ENCODE measurements at places on chromosomes 3 and 15.
A peak's percentile ranks its signal among the peaks of the same experiment; 100 is the strongest.

DNA sequence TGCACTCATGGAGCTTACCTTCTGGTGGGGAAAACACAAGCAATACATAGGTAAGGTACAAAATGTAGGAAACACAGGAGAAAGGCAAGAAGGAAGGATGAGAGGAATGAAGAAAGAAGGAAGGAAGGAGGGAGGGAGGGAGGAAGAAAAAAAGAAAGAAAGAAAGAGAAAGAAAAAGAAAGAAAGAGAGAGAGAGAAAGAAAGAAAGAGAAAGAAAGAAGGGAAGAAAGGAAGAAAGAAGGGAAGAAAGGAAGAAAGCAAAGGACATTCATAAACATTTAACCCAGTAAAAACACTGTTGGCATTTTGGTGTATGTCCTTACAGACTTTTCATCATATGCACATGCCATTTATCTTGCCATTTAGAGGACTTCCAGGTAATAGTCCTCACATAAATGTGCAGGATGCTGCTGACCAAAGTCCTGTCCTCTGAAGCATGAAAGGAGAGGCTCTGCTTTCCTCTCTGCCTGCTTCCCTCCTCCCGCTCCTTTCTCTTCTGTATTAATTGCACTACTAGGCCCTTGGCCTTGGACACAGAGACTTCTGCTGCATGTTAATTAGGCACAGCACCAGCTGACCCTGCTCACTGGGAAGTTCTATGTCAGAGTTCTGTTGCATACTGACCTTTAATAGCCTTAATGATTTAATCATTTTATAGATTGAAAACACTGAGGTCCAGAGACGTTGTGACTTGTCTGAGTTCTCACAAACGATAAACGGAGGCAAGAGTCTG is 29.7 kb upstream of the NDUFB4 start:
- peak; percentile 50 for DNase-seq

DNA sequence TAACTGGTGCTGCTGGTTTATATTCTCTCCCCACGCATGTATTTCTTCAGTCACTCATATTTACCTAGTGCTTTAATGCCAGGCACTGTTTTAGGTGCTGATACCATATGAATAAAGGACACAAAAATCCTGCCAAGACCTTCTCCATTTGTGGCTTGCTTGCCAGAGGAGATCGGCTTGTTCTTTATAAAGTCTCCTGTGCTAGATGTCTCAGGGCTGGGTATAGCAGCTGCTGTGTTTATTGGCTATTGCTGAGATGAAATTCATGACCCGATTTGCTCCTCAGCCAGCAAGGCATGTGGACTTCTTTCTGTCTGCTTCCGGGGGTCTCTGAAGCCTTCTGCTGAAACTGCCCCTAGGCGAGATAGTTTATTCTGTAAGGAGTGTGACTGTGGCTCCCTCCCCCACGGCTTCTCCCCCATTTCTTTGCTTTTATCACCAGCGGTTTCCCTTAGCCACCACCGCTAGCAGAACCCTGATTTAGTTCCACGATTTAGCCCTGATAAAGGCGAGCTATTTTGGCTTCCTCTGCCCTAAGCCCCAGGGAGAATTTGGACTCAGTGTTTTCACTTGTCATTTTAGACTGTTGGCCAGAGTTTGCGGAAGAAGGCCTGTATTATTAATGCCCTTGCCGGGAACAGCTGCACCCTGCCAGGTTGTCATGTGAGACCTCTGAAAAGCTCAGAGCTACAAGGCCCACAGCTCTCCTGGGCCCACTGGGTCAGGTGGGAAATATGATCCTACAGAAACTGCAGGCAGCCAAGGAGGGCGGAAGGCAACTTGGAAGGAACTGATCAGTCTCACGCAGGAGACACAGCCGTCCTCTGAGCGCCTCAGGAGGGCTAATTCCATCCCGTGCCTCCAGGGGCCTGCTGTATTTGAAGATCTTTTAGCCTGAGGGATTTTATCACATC is 46.8 kb downstream of the ST6GAL1 start:
- DNase-seq: peak; percentile 71

- no peak for DNase-seq
These were observed 279.4 kb downstream of the RSL24D1 start for GRCh38 chr15:54917312-54917711.

DNA sequence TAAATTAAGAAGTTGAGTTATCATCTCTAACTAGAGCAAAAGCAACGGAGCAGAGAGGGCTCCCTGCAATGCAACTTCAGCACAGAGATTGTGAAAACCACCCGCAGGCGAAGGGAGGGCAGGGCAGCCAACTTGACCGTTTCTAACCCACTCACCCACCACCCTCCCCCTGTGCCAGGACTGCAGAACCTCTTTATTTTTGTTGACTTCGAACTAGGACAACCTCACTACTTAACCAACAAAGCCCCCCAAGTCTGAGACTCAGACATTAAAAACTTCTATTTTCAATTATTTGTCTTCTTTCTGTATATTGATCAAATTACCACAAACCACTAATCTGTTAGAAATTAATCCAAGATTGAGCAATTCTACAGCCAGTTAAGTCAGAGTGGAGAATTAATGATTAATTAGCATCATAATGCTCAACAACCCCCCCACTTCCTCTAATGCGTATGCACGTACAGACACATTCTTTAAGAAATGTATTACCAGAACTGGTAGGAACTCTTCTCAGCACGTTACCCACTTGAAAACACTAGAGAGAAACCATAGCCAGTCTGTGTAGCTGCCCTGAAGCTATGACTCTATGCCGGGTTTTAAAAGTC is 2.0 kb downstream of the MGLL start:
- no peak for DNase-seq

DNA sequence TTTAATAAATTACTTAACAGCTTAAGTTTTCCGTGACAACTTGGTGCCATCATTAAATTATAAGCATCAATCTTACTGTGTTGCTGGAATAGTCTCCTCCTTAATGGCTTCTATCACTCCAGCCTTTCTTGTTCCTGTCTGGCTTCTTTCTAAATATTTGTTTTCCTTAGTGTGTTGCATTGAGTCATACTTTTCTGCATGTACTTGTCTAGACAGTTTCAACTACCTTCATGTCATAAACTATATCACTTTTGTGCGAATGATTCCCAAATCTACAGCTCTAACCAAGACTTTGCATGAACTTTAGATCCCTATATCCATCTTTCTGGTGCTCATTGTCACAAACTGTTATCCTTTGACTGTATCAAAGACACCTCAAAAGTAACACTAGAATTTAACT is 78.4 kb downstream of the AKAP13 start:
- DNase-seq: no peak

DNA sequence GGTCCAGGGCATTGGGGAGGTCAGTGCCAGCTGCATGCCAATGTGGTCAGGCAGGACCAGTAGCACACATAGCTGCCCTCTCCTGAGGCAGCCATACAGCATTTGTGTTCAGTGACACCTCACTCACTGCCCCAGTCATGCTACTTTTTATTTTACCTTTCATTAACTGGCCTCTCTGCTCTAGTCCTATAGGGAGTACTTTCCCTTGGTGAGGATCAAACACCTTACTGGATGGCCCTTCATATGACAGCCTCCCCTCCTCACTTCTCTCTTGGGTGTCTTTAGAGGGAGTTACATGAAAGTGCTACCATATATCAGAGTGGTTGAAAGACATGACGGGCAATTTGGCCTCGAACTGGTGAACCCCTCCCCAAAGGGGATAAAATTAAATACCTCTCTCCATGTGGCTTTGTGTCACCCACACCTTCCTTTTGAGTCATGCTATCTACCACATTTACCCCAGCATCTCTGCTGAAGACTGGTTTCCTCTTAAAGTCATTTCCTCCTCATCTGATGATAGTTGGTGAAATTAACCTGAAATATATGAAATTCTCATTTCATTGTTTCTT is 17.6 kb downstream of the RLBP1 start:
- no peak for DNase-seq

GRCh38 chr3:17469954-17470353 is 272.5 kb downstream of the TBC1D5 start:
- no peak for DNase-seq

DNA sequence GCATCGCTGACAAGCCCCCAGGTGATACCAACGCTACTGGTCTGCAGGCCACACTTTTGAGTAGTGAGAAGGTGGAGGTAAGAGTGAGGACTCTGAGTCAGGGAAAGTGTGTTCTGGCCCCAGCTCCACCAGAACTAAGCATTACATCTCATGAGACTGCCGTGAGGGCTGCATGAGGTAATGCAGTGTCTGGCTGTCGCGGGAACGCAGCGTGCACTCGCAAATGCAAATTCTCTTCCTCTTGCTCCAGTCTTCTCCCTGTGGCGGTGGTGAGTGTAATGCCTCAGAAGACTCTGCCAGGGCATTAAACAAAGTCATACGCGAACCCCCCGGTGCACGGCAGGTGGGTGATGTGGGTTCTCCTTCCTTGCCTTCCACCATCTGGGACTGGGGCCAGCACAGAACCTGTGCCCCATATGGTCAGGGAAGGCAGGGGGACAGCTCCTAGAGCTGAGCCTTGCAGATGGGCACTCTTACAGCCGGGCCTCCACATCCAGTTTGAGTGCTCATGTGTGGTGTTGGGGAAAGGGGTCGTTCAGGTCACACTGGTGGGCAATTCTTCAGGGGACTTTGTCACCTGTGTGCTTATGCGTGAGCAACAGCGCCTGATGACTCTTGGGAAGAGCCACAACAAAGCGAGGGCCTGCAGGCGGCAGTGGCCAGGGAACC is 175.8 kb downstream of the XXYLT1 start:
- no peak for DNase-seq
